Stimulated activated CD8-positive, alpha-beta memory T cell treated with anti-CD3 and anti-CD28 coated beads, Interleukin-7, amount 100 ng/mL, for 4 hours (primary cell): ENCODE measurements at places on chromosomes 2 and 18.
A peak's percentile ranks its signal among the peaks of the same experiment; 100 is the strongest.

DNA sequence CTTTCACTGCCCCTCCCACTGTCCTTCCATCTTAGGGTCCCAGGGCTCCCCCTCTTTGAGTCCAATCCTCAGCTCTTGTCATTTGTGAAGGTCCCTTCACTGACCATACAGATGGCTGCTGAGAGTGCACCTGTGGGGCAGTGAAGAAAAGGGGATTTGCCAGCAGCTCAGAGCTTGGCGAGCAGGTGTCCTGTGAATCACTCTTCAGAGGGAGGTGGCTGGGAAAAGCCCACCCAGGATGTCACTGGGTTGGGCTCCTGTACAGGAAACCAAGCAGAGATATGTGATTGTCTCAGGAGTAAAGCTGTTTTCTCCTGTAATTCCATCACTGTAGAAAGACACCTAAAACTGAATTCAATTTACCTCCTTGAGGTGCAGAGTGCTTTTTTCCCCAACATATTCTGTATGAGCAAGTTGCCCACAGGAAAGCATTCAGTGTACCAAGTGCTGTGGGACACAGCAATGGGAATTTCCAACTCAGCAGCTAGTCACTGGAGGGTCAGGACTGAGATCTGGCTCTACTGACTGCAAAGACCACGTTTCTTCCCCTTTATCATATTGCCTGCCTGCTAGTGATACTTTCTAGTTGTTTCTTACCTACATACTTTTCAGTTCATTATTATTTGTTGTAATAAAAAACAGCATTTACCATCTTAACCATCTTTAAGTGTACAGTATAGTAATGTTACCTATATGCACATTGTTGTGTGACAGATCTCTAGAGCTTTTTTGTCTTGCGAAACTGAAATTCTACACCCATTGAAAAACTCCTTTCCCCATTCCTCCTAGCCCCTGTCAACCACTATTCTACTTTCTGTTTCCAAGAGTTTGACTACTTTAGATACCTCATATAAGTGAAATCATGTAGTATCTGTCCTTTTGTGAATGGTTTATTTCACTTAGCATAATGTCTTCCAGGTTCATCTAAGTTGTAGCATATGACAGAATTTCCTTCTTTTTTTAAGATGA is 239.1 kb downstream of the TSN start:
- DNase-seq: no peak

- DNase-seq: no peak
Measured at GRCh38 chr18:50711386-50711785, 108.4 kb downstream of the MRO start.

DNA sequence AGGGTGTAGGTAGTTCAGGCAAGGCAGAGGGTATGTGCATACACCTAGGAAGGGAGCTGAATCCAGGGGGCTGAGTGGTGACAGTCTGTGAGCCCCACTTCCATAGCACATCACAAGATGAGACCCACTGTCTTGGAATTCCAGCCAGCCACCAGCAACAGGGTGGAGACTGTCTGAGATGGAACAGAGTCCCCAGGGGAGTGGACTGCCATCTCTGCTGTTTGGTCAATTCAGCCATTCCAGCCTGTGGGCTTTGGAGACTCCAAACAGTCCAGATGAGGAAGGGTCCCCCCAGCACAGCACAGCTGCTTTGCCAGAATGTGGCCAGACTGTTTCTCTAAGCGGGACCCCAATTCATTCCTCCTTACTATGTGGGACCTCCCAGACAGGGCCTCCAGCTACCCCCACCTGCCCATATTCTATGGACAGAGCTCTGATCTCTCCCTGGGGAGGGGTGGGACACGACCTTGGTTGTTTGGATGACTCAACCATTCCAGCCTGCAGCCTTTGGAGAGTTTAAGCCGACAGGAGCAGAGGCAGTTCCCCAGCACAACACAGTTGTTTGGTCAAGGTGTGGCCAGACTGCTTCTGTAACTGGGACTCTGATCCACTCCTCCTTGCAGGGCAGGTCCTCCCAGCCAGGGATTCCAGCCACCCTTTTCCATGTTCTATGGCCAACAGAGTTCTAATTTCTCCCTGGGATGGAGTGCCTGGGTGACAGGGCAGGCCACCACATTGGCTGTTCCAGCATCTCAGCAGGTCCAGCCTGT is 178.0 kb downstream of the RND3 start:
- DNase-seq: no peak

GRCh38 chr2:202703091-202703490 is 68.3 kb downstream of the FAM117B start:
- no peak for DNase-seq

DNA sequence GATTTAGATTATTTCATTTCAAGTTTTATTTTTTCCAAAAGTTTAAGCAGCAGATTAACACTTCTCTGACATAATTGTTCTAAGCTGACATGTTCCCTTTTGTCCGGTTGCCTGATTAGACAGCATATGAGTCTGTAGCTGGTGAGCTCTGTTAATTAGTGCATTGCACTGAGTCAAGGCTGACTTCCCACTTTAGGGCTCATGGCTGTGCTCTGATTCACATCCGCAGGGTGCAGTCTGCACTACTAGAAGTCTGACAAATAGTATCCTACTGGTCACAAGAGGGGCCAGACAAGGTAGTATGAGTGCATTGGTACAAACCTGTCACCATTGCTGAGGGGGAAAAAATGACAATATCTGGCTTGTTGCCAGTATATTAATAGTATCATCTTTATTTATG is 443.9 kb upstream of the ZNF804A start:
- no peak for DNase-seq

- no peak for DNase-seq
Measured at GRCh38 chr2:72694715-72695496, 130.9 kb downstream of the EXOC6B start.

- DNase-seq: no peak
Measured at GRCh38 chr2:150209746-150210145, 277.7 kb downstream of the RND3 start.

GRCh38 chr2:25854613-25855012 is 23.7 kb downstream of the ASXL2 start:
- no peak for DNase-seq

- DNase-seq: peak; percentile 53
Measured at GRCh38 chr2:237072067-237072931, 13.4 kb upstream of the COPS8 start.
